DMS79 (cell line): ENCODE measurements at places on chromosomes 7 and 10.

GRCh38 chr7:155922067-155922816 lies 110.0 kb upstream of the SHH start:
- DNase-seq, result no peak

DNA sequence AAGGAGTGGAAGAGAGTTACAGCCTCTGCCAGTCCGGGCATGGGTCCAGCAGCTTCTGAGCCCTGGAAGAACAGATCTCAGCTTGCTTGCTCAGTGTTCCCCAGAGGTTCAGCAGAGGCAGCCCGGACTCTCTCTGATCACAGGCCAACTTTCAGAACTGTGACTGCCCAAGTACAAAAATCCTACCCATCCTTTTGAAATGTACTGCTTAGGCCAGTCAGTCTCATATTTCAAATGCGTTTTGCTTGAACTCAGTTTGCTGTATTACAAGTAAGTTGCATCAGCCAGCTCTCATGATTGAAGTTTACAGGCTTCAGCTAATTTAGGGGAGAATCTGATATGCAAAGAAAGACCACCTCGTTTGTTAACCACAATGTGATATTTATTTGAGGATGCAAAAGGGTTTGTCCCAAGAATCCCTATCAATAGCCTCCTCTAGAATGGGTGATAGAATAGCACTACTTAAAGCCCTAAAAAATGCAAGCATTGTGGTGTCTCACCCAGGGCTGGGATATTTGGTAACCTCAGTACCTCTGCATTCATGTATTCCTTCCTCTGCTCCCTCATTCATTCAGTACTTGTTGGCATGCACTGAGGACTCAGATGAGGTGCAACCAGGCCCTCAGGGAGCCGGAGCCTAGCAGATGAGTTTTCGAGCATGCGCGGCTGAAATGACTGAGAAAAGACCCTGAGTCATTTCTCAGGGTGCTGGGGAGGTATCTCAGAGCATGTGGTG lies 7.0 kb downstream of the AIMP2 start:
- DNase-seq, result peak; percentile 90

DNA sequence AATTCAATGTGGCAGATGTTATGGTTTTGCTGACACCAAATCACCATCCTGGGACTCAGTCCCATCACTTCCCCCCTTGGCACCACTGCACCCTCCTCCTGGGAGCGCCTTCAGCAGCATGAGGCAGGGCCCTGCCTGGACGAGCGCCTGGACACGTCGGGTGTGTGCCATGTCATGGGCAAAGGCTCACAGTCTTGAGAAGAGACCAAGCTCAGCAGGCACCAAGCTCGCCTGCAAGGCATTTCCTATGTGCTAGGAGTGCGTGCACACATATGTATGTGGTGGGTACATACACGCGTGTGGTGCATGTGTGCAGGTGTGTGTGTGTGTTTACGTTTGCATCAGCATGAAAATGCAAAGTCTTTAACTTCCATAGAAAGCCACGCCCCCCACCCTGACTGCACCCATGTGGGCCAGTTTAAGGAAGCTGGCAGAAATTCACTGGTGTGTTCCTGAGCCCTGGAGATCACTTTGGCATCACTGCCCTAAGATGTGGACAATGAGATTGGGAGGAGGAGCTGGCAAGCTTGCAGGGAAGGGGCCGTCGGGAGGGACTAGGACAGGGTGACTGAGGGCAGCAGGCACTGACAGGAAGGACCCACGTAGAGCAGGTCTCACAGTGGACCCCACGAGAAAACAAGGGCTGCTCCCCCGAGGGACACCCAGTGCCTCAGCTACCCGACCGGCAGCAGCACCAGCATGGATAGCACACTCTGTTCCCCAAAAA lies 169.9 kb upstream of the PPP2R2D start:
- no peak for DNase-seq

DNA sequence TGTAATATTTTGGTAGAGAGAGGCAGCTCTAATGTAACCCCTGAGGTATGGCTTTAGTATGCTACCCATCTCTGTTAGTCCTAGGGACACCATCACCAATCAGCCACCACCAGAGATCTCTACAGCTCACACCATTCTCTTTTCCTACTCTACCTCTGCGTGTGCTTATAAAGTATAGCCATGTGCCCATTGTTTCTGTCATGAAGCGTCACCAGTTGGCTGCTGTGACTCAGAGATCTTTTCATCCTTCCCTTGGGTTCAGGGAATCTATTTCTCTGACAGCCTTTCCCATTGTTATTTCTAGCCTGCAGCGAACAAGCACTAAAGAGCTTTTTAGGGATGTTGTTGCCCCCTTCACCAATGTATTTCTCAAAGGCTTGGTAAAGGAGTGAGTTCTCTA lies 103.3 kb downstream of the TPST1 start:
- DNase-seq, result no peak

DNA sequence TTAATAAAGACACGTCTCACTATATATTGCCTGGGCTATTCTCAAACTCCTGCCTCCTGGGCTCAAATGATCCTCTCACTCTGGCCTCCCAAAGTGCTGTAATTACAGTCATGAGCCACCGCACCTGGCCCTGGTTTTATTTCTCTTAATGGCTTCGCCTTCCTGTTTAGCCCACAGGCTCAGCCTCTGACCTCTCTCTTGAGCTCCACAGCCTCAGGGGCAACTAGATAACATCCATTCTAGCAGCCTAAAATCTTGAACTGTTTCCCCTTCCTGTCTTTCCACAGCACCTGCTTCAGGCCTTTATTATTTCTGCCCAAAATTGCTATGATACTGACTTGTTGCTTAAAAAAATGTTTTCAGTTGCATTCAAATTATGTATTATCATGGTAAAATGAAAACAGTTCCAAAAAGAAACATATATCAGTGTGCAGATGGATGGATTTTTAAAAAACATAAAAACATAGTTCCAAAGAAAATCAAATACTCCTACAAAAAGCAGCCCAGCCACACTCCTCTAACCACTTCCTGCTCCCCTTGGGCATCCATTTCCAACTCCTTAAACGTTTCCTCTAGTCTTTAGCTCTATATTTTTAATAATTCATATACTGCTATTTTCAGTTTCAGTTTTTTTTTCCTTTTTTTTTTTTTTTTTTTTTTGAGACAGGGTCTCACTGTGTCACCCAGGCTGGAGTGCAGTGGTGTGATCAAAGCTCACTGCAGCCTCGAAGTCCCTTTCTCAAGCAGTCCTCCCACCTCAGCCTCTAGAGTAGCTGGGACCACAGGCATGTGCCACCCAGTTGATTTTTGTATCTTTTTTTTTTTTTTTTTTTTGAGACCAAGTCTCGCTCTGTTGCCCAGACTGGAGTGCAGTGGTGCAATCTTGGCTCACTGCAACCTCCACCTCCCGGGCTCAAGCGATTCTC lies 5.1 kb upstream of the BAZ1B start:
- no peak for DNase-seq

GRCh38 chr7:105024734-105025133 lies 10.7 kb downstream of the KMT2E start:
- no peak for DNase-seq

DNA sequence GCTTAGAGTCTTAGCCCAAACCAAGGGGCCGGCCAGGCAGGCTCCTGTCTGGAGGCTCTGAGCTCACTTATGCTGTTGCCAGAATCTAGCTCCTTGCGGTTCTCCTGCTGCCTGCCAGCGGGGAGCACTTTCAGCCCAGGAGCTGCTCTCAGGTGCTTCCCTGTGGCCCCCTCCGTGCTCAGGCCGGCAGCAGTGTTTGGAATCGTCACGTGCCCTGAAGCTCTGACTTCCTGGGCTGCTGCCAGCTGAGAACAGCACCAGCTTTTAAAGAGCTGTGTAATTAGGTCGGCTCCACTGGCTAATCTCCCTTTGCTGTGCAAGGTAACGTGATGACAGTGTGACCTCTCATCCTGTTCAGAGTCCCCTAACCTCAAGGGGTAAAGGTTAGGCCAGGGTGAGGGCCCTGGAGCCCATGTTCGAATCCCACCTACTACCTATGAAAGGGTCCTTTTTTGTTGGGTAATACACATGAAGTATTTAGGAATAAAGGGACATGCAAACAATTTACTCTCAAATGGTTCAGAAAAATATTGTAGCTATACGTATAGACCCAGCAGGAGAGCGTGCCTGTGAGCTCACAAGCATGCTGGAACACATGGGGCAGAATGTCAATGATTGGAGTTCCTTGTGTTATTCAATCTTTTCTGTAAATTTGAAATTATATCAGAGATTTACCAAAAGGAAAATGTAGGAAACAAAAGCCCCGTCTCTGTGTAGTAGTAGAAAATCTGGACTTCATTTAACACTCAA lies 16.6 kb downstream of the ZNF862 start:
- DNase-seq, result peak; percentile 89

DNA sequence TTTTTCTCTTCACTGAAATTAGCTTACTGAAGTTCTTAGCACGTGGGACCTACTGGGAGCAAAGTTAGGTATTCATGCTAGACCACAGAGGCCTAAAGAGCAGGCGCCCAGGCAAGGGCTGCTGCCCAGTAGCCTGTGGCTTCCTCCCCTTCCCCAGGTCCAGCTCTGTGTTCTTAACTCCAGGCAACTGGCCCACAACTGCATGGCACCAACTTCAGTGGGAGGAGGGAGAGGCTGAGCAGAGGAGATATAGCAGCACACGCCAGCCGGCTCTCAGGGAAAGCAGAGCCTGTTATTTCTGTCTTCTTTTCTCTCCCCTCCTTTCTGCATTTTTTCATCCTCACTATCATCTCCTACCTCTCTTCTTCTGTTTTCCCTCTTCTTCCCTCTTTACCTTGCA lies 67.4 kb downstream of the PCGF5 start:
- no peak for DNase-seq

DNA sequence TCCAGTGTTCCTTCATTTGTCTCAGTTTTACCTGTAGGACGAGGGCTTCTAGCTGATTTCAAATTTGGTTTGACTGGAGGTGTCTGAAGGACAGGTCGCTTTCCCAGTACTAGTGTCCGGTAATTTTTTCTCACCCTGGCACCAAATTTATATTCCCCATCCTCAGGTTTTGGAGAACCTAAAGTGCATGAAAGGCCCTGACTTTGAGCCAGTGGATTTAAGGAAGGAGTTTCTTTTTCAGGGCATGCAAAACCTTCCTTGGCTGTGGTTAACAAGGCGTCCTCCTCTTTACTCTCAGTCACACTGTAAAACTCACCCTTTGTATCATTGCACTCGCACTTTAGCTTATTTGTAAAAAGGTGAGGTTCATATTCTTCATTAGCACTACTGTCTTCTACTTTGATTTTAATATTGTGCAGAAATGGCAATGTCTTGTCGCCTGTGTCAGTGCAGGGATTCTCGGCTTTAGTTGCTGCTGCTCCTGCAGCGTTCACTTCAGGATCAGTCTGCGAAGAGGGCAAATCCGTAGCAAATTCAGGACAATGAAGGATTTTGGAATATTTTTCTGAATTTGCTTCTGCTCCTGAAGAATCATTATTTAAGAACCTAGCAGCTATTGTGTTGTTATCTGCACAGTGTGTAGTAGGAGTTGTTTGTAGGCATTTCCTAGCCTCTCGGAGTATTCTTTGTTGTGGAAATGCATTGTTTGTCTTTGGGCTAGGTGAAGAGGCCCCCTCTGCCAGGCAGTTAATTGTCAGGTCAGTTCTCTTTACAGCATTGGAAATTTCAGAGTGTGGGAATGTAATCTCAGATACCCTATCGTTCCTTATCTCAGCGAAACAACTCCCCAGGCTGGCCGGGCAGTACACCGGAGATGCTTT lies 9.9 kb downstream of the SKIDA1 start:
- DNase-seq, result no peak

DNA sequence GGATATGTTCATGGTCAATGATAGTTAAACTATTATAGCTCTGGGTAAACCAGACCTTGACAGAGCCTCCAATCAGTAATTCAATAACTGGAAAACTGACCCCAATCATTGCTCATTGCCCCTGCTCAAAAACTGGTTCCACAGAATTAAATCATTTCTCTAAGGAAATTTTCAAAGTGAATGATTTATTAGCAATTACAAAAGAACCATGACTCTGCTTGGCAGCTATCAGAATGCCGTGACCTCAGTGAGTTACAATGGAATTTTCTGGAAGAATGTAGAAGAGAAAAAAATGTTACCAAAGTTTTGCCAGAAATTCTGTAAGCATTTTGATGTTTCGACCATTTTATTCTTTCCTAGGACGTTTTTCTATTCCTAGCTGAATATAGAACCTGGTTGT lies 106.8 kb upstream of the APBB1IP start:
- DNase-seq, result no peak

DNA sequence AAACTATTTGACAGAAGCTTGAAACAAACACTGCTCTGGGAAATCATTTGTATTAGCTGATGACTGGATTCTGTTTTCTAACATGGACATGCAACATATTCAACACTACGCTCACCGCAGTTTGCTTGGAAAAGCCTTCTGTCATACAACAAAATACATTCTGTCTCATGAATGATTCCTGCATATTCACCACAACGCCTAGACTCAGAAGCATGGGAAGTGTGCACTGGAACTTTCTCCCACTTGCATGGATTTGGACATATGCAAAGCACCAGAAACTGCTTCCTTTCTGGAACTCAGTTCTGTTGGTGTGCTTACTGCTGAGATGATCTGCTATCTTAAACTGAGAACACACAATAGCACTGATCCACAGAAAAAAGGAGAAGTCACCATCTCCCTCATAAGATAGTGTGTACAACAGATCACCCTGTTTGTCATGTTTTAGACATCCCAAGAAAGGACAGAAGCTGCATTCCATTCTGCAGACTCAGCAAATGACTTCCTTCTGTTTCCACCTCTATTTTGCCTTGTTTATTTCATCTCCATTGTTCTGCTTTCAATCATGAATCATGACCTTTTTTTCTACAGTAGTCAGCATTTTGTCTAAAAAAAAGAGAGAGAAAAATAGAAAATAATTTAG lies 115.8 kb downstream of the HTR7 start:
- DNase-seq, result no peak

DNA sequence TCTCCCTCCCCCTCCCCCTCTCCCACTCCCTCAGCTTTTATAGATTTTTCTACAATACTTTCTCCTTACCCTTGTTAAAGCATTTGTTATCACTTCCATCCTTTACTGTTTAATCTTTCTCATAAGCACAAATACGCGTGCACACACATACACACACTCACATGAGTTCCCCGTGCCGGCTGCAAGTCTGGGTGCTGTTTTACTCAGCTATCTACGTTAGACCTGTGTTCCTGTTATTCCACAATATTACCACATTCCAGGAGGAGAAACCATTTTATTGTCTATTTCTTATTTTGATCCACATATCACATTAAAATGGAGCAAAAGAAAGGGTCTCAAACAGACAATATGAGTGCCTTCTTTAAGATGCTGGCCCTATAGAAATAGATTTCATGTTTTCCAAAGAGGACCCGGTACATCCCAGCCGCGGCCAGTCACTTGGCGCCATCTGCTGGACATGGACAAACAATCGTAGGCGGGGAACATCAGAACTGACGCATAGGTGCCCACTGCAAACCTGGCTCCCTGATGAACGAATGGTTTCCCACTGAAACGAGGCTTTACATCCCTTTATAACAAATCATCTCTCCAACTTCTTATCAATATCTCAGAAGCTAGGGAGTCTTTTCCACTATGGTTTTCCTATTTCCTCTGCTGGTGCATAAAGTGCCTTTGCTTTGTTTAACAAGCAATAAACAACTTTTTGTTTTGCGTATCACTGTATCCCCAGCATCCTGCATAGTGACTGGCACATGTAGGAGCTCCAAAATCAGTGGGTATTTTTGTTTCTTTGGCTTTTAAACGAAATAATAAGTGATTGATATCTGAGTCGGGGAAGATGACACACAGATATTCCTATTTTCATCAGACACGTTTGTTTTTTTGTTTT lies 25.2 kb upstream of the OPTN start:
- peak; percentile 16 for DNase-seq
